ENCODE measurements at places on chromosomes 5 and 9. TPM values are rescaled to one million over a fixed set of nuclear protein-coding genes. Genes with fewer than 3 reads are reported as not detected.

Gene HTR4
- 0.18 TPM for total RNA-seq

DNA sequence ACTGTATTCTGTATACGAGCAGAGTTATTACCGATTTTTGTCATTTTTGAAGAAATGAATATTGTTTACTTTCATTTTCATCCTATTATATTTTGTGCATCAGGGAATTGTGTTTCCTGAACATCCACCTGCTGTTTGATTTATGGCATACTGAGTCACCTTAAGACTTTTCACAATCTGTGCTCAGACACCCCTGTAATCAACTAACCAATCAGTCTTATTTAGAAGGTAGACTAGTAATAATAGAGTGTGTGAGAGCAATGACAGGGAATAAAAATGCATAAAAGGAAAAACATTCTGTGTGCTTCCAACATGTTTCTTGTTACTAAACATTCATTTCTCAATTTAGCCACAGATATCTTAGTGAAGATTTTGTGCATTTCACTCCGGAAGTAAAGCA lies 1413.6 kb upstream of the ACO1 start:
- DNase-seq: no peak

DNA sequence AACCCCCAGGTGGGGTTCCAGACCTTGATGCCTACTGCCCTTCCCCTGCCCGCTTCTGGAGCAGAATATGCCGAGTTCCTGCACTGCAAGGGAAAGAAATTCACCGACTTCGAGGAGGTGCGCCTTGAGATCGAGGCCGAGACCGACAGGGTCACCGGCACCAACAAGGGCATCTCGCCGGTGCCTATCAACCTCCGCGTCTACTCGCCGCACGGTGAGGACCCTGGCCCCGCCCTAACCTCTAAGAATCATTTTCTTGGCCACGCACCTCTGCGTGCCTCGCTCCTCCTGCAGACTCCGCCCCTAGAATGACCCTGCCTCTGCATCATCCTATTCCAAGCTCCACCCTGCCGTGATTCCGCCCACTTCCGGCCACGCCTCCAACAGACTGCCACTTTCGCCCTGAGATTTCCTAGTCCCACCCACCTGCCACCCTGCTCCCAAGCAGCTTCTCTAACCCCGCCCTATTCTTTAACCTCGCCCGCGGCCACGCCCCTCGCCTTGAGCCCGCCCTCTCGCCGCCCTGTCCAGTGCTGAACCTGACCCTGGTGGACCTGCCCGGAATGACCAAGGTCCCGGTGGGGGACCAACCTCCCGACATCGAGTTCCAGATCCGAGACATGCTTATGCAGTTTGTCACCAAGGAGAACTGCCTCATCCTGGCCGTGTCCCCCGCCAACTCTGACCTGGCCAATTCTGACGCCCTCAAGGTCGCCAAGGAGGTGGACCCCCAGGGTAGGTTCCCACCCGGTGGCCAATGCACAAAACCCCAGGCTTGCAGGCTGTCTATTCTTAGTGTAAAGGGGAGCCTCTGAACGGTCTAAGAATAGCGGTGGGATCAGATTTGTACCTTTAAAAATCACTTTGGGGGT lies 15.6 kb downstream of the DNM1 start:
- peak; percentile 68 for DNase-seq

DNA sequence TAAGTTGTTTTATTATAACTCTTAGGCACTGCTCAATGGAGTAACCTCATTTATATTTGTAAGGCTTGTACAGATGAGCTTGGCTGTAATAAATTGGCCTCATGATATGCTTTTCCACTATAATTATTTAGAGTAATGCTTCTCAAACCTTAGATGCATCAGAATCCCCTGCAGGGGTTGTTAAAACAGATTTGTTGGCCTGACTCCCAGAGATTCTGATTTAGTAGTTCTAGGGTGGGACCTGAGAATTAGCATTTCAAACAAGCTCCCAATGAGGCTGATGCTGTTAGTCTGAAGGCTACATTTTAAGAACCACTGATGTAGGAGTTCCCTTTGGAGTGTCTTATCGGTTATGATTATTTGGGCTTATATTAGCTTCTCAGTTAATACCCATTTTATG lies 38.2 kb upstream of the ARSB start:
- no peak for DNase-seq

DNA sequence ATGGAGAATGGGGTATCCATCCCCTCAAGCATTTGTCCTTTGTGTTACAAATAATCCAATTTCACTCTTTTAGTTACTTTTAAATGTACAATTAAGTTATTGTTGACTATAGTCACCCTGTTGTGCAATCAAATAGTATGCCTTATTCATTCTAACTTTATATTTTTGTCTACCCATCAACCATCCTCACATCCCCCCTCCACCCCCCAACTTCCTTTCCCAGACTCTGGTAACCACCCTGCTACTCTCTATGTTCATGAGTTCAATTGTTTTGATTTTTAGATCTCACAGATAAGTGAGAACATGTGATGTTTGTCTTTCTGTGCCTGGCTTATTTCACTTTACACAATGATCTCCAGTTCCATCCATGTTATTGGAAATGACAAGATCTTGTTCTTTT lies 15.4 kb upstream of the RANBP17 start:
- no peak for DNase-seq

- no peak for DNase-seq
Measured at GRCh38 chr5:132237670-132238069, 10.0 kb upstream of the P4HA2 start.

- peak; percentile 63 for DNase-seq
Measured at GRCh38 chr5:76082772-76083554, at the start of gene SV2C. Gene SV2C (plus strand): TSS chr5:76083383. CDS start chr5:76131751, 48,368 bp downstream.

Measured in Daoy (cell line).